ENCODE measurements at places on chromosomes 12 and 14.
A peak's percentile ranks its signal among the peaks of the same experiment; 100 is the strongest.

DNA sequence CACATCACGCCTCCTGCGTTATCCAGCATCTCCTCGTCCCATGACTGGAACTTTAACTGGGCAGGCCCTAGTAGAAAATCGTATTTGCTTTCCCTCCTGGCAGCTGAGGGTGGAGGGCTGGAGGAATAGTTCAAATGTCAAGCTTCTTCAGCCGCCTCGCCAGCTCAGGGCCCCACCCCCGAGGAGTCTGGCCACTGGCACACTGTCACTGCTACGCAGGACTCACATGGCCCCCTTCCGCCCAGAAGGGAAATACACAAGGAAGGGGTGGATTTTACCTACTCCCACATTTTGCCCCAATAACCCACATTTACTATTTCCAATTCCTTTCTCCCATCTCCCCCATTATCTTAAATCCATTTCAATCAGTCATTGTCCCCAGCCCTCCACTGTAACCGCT is 8.6 kb downstream of the SLC6A13 start:
- no peak overlapping the region for H3K27ac ChIP-seq
- no peak overlapping the region for H3K4me3 ChIP-seq
- no peaks in the 10 kb centered on the region for H3K4me1 ChIP-seq
- H3K36me3 ChIP-seq, result no peaks in the 10 kb centered on the region
- DNase-seq, result no peak
- H3K27me3 ChIP-seq, result no peaks in the 10 kb centered on the region

DNA sequence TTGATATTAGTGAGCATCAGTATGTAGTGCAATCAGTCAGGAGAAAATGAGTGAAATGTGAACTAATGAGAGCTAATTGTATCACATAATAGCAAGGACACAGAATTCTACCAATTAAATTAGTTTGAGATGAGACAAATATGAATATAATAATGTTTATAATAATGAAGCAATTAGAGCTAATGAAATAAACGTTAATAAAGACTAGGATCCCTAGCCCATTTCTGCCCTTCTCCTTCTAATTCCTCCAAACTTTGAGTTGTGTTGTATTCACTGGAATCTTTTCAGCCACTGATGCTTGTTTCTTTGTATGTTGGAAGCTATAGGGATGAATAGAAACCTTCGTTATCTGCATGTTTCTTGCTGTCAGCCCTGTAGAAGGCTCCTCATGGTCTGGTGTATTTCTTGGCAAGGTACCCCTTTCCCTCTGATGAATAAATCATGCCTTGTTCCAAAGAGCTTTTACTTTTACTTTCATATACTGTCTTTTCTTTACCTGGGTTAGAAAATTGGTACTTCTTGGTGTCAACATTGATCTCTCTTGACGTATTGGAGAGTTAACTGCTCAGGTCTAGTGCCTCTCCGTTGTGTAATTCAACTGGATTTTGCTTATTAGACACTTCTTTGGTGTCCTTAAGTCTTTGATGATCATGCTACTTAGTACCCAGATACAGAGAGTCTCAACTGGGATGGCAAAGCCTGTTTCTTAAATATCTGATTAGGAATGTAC is 154.8 kb downstream of the PTCSC3 start:
- peak overlapping the region; percentile 70 for H3K4me3 ChIP-seq
- H3K4me1 ChIP-seq, result peaks cover 21% of the 10 kb centered on the region
- H3K36me3 ChIP-seq, result no peaks in the 10 kb centered on the region
- no peak overlapping the region for H3K27ac ChIP-seq

DNA sequence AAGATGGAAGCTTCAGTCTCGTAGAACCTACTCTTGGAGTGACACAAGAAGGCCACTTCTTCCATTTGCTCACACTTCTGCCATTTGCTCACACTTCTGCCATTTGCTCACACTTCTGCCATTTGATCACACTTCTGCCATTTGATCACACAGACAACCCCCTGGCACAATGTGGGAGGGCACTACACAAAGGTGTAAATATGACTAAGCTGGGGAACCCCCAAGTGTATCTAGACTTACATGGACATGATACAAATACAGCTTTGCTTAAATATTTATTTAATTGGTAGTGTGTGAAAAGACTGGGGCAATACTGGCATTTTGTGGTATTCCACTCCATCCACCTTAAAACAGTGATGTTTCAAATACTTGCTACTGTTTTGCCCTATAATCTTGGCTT is 296.2 kb upstream of the PPFIA2 start:
- H3K4me1 ChIP-seq, result no peaks in the 10 kb centered on the region
- H3K27ac ChIP-seq, result no peak overlapping the region
- no peak overlapping the region for H3K4me3 ChIP-seq
- H3K27me3 ChIP-seq, result no peaks in the 10 kb centered on the region

- no peak overlapping the region for H3K4me3 ChIP-seq
- no peak overlapping the region for H3K27ac ChIP-seq
- no peaks in the 10 kb centered on the region for H3K27me3 ChIP-seq
Measured at GRCh38 chr12:105744371-105745058, 394.2 kb downstream of the NUAK1 start.

- no peak overlapping the region for H3K27ac ChIP-seq
- no peaks in the 10 kb centered on the region for H3K4me1 ChIP-seq
- H3K36me3 ChIP-seq, result no peaks in the 10 kb centered on the region
- H3K27me3 ChIP-seq, result no peaks in the 10 kb centered on the region
- no peak for DNase-seq
Measured at GRCh38 chr12:95328708-95329107, 111.1 kb downstream of the VEZT start.

DNA sequence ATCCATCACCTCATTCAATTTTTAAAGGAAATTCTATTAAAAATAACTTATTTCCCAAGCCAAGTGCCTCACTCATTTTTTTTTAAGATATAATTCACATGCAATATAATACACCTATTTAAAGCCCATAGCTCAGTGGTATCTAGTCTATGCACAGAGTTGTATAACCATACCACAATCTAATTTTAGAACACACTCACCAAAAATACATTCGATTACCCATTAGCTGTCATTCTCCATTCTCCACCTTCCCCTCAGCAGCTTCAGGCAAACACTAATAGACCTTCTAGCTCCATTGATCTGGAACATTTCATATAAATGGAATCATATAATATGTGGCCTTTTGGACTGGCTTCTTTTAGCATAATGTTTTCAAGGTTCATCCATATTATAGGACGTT is 49.5 kb downstream of the CLMN start:
- H3K27me3 ChIP-seq, result no peaks in the 10 kb centered on the region
- no peak overlapping the region for H3K27ac ChIP-seq
- no peaks in the 10 kb centered on the region for H3K36me3 ChIP-seq
- no peak overlapping the region for H3K4me3 ChIP-seq
- no peak for DNase-seq
- peaks cover 3% of the 10 kb centered on the region for H3K4me1 ChIP-seq

GRCh38 chr14:63993992-63994391 is 141.2 kb downstream of the SYNE2 start:
- no peak overlapping the region for H3K4me3 ChIP-seq
- no peak overlapping the region for H3K27ac ChIP-seq
- no peaks in the 10 kb centered on the region for H3K27me3 ChIP-seq
- H3K36me3 ChIP-seq, result peaks cover 78% of the 10 kb centered on the region

DNA sequence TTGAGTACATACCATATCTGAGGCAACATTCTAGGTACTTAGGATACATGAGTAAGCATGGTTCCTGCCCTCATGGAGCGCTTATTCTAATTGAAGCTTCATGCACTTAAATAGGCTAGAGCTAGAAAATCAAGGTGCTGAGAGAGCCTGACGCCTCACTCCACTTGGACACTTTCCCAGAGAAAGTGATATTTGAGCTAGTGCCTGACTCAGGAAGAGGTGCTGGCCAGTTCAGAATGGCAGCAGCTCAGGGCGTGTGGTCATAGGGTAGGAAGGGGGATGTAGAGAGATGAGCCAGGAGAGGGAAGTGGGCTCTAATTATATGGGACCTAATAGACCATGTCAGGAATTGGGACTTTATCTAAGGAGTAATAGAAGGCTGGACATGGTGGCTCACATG is 33.3 kb downstream of the TULP3 start:
- H3K4me1 ChIP-seq, result no peaks in the 10 kb centered on the region
- no peak overlapping the region for H3K4me3 ChIP-seq
- H3K27ac ChIP-seq, result no peak overlapping the region
- H3K27me3 ChIP-seq, result no peaks in the 10 kb centered on the region

DNA sequence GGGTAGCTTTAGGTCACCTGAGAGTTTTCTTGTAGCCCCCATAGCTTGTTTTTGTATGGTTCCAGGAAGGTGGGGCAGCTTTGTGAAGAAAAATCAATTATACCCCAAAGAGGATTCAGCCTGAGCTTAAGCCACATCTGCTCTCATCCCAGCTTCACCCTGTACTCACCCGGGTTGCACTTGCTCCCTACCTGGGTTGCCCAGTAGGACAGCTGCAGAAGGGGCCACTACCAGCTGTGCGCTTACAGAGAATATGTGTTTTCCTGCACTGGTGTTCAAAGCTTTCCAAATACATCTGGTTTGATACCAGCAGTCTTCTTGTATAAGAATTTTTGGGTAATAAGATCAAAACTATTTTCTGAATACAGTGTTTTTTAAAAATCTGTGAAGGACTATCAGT is 3.0 kb upstream of the SLC38A1 start:
- DNase-seq, result no peak
- H3K27ac ChIP-seq, result peak overlapping the region; percentile 96
- H3K4me1 ChIP-seq, result peaks cover 25% of the 10 kb centered on the region
- H3K36me3 ChIP-seq, result no peaks in the 10 kb centered on the region
- no peak overlapping the region for H3K4me3 ChIP-seq
- H3K27me3 ChIP-seq, result no peaks in the 10 kb centered on the region

DNA sequence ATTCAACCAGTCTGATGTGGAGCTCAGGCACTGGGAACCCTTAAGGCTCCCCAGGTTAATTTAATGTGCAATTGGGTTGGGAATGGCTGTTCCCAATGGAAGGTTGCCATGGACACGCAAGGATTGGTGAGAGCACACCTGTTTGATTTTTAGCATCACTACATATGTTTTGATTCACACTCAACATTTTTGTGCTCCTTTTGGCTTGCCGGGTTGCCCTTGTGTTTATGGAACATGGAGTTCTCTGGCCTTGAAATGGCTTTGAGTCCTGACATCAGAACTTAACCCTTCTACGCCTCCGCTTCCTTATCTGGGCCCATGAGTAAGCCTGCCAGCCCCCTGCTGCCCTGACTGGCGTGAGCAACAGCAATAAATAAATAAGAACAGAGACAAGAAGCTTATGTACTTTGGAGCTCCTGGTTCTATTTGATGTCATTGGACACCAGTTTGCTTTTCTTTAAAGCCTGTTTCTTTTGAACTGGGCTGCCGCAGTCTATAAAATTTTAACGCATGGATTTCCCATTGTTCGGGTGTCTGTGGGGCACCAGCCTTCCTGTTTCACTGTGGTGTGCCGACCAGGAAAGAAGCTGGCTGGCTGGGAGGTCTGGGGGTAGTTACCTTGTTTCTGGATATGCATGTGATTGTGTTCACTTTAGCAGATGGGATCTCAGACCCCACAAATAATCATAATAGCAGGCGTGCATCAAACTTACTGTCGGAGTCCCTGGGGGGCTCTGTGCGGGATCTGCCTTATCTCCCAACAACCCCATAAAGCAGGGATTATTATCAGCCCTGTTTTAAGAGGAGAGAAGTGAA is 27.8 kb downstream of the TBX3 start:
- DNase-seq, result no peak

GRCh38 chr14:105172476-105172875 is 3.9 kb upstream of the JAG2 start:
- H3K4me3 ChIP-seq, result no peak overlapping the region
- peaks cover 3% of the 10 kb centered on the region for H3K27me3 ChIP-seq
- DNase-seq, result no peak
- no peak overlapping the region for H3K27ac ChIP-seq
- peaks cover 34% of the 10 kb centered on the region for H3K4me1 ChIP-seq

DNA sequence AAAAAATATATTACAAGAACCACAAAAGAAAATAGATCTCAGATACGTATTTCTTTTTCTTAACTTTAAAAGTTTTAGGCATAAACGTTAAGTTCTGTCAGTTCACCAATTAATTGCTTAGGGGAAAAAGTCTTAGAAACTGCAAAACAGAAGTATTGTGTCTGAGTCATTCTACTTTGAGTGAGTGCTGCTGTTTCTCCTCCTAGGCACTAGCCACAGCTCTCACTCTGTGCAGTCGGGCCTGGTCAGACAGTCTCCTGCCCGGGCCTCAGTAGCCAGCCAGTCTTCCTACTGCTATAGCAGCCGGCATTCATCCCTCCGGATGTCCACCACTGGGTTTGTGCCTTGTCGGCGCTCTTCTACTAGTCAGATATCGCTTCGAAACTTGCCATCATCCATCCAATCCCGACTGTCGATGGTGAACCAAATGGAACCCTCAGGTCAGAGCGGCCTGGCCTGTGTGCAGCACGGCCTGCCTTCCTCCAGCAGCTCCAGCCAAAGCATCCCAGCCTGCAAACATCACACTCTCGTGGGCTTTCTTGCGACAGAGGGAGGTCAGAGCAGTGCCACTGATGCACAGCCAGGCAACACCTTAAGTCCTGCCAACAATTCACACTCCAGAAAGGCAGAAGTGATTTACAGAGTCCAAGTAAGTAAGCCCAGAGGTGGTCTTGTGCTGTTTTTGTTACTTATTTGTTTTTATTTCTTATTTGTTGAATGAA is 201.3 kb downstream of the PCNX1 start:
- no peak for DNase-seq
- no peak overlapping the region for H3K4me3 ChIP-seq
- no peaks in the 10 kb centered on the region for H3K27me3 ChIP-seq

GRCh38 chr12:75488553-75488952 is 8.0 kb downstream of the GLIPR1 start:
- H3K36me3 ChIP-seq, result peaks cover 46% of the 10 kb centered on the region
- no peak overlapping the region for H3K27ac ChIP-seq
- no peaks in the 10 kb centered on the region for H3K27me3 ChIP-seq
- no peak overlapping the region for H3K4me3 ChIP-seq
- DNase-seq, result no peak
- peaks cover 19% of the 10 kb centered on the region for H3K4me1 ChIP-seq
